Bronchus fibroblast of lung (primary cell): ENCODE measurements at places on chromosomes 7 and 10. TPM values are rescaled to one million over a fixed set of nuclear protein-coding genes. Genes with fewer than 3 reads are reported as not detected.

The WNT8B gene
- total RNA-seq: not detected in 2 replicates

The SPDYE2 gene
- not detected in 2 replicates for total RNA-seq

The CPVL gene
- not detected in 2 replicates for total RNA-seq

The CALHM1 gene
- not detected in 2 replicates for total RNA-seq

The RBM20 gene
- total RNA-seq: under 0.01 TPM in 2 replicates

The FGL2 gene
- total RNA-seq: 0.15 and 0.34 TPM in 2 replicates

The CYP3A5 gene
- 0.15 TPM in 1 of 2 replicates, not detected in the other for total RNA-seq

The COBL gene
- 0.15 TPM in 1 of 2 replicates, not detected in the other for total RNA-seq

The COL26A1 gene
- 1.0 TPM in 1 of 2 replicates, not detected in the other for total RNA-seq

The KAZALD1 gene
- total RNA-seq: 11.0 and 11.8 TPM in 2 replicates

The IL2RA gene
- not detected in 2 replicates for total RNA-seq

The CYP2C19 gene
- not detected in 2 replicates for total RNA-seq

The HOXA10 gene
- not detected in 2 replicates for total RNA-seq

The C7orf57 gene
- 0.17 TPM in 1 of 2 replicates, not detected in the other for total RNA-seq

The ASAH2 gene
- 1.3 and 2.5 TPM in 2 replicates for total RNA-seq

The CD36 gene
- 0.15 TPM in 1 of 2 replicates, not detected in the other for total RNA-seq

The NUDT13 gene
- total RNA-seq: 0.84 and 2.1 TPM in 2 replicates

The KCNIP2 gene
- under 0.01 and 0.17 TPM in 2 replicates for total RNA-seq

The FAM200A gene
- 4.4 and 4.9 TPM in 2 replicates for total RNA-seq

The HOXA9 gene
- 1.5 and 4.0 TPM in 2 replicates for total RNA-seq

The LRIT1 gene
- not detected in 2 replicates for total RNA-seq

The SPDYE6 gene
- total RNA-seq: not detected in 2 replicates
